Inflammatory macrophage (primary cell): ENCODE measurements at places on chromosomes 11 and 22.

DNA sequence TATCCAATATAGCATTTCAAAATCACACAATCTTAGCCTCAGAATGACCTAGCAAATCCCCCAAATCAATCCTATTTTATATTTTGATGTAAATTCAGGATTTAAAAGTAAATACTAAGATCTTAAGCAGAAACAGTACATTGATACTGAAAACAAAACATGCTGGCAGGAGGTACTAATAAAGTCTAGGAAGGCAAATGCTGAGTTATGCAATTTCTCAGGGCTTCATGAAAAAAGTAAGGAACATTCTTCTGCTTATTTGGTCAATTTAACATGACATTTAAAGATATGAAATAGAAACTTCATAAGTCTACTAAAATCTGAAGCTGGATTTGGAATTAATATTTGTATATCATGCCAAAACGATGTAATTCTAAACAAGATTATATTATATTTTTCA lies 153.3 kb downstream of the SWAP70 start:
- DNase-seq: no peak

GRCh38 chr22:47686594-47687345 lies 924.3 kb downstream of the TBC1D22A start:
- no peak for DNase-seq

DNA sequence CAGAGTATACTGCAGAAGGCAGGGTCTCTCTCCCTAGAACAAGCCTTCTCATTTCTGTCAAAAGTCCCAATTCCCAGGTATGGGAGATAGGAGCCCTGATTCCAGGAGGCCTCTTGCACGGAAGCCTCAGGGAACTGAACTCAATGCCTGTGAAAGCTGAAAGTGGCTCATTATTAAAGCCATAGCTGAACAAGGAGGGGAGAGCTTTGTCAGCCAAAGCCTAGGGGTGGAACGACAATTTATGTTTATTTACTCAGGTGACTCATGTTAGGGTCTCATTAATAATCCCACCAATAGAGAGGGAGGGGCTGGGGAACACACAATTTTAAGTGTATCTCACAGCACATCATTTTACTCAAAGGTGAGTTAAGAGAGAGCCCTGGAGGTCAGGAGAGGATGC lies 44.9 kb downstream of the DSCAML1 start:
- DNase-seq: no peak

- peak; percentile 48 for DNase-seq
Observed at GRCh38 chr11:96263238-96263763, 79.7 kb downstream of the MAML2 start.

GRCh38 chr22:23166841-23167616 lies 13.3 kb upstream of the BCR start:
- no peak for DNase-seq

DNA sequence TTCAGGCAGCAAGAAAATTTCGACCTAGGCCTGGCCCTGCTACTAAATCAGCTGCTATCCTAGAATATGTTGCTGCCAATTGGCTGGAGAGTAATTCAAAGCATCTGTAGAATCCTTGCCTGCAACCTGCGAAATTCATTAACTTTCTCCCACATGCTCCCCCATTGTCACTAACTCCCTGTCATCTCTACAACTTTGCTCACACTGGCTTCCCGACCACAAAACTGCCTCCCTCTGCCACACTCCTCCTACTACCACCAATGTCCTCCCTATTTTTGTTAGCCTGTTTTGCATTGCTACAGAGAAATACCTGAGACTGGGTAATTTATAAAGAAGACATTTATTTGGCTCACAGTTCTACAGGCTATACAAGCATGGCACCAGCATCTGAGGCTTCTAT lies 570.6 kb downstream of the INSC start:
- no peak for DNase-seq

- DNase-seq: no peak
Observed at GRCh38 chr22:48952256-48953102, 875.2 kb downstream of the BRD1 start.

GRCh38 chr22:35018995-35019394 lies 47.0 kb upstream of the ISX start:
- no peak for DNase-seq

DNA sequence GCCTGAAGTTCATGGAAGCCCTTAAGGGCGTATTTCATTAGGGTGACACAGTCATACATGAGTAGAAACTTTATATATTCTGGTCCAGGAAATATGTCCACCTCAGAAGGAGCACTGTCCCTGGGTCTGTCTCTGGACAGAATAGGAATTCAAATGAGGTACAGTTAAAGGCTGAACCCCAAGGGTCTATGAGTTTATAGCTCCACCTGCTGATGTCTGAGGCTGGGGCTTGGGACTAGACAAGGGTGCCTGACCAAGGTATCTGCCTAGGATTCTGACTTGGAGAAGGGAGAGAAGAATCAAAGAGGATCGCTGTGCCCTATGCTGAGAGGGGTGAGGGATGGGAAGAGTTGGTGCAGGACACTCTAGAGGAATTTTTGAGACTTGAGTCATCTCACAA lies 14.9 kb downstream of the HEPHL1 start:
- no peak for DNase-seq

GRCh38 chr11:111561791-111562325 lies 21.3 kb downstream of the LAYN start:
- peak; percentile 16 for DNase-seq

GRCh38 chr11:129785383-129786111 lies 30.1 kb upstream of the TMEM45B start:
- peak; percentile 33 for DNase-seq

DNA sequence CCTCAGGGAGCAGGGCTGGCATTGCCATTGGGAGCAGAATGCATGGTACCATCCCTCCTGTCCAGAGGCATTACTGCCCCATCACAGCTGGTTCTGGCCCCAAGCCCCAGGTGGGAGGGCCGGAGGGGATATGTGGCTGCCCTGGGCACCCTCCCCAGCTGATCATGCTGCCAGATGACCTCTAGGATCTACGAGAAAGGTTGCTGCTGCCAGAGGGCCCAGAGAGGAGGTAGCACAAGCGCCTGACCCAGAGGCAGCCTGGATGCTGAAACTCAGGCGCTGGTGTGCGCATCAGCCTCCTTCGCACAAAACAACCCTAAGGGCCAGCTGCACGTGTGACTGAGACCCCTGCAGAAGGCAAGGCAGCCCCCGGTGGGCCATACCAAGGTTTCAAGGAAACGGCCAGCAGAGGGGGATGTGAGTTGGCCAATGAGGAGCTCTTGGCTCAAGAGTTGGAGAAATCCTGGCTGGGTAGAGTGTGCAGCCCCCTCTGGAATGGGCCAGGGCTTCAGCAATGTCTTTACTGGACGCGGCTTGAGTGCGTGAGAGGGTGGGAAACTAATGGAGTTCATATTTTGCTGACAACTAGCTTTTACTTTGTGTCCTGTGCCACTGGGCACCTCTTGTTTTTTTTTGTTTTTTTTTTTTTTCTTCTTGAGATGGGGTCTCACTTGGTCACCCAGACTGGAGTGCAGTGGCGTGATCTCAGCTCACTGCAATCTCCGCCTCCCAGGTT lies 88.3 kb upstream of the PARVA start:
- DNase-seq: no peak
